Uterus (tissue), 4 donors: ENCODE measurements at places on chromosomes 11 and 22. TPM values are rescaled to one million over a fixed set of nuclear protein-coding genes. Genes with fewer than 3 reads are reported as not detected.

SLC2A11 gene
- 63.3 TPM for total RNA-seq

MS4A3 gene
- not detected for total RNA-seq

OR51M1 gene
- not detected for total RNA-seq

YAP1 gene
- total RNA-seq = 168 TPM

PLAAT2 gene
- total RNA-seq = not detected

ENTHD1 gene
- not detected for total RNA-seq

EMID1 gene
- under 0.01 TPM for total RNA-seq

GRCh38 chr11:57815476-57815875 lies 53.9 kb downstream of the CTNND1 start:
- no peak for DNase-seq

- peak; percentile 100 for DNase-seq
Measured at GRCh38 chr11:73307323-73308002, 613 bp upstream of the ARHGEF17 start.

DNA sequence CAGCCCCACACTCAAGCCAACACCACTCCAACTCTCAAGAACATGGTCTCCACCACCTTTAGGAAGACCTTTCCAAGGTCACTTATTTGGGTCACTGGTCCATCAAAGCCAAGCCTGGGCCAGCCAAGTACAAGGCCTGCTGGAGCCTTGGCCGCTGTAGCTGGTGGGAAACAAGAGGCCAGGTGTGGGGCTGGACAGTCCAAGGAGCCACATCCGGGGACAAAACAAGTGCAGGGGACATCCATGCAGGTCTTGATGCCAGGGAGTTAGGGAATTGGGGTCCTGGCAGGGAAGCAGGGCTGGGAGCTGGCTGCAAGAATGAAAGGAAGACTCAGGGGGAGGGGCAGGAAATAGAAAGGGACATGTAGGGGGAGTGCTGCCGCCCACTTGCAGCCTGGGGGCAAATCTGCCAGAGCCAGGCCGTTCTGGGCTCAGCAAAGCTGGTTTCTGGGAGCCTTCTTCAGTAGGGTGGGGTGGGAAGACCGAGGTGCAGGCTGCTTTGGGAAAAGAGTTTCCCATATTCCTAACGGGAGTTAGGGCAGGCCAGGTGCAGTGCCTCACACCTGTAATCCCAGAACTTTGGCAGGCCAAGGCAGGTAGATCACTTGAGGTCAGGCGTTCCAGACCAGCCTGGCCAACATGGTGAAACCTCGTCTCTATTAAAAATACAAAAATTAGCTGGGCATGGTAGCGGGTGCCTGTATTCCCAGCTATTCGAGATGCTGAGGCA lies 69.5 kb upstream of the ATXN10 start:
- no peak for DNase-seq

- DNase-seq = no peak
Measured at GRCh38 chr22:17767233-17768065, 6.8 kb downstream of the BID start.

DNA sequence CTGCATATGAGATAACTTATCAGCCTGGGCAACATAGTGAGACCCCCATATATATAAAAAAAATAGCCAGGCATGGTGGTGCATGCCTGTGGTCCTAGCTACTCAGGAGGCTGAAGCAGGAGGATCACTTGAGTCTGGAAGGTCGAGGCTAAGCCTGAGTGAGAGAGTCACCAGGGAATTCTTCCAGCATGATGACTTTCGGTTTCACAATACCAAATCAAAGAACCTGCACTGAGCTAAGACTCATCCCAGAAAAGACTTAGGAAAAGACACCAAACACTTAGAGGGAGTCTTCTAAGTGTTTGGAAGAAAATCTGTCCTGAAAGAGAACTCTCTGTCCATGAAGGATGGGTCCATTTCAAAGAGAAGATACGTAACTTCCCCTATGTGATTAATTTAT lies 12.7 kb downstream of the STK33 start:
- no peak for DNase-seq

- DNase-seq = no peak
Measured at GRCh38 chr22:49380095-49380827, 447.4 kb downstream of the BRD1 start.

DNA sequence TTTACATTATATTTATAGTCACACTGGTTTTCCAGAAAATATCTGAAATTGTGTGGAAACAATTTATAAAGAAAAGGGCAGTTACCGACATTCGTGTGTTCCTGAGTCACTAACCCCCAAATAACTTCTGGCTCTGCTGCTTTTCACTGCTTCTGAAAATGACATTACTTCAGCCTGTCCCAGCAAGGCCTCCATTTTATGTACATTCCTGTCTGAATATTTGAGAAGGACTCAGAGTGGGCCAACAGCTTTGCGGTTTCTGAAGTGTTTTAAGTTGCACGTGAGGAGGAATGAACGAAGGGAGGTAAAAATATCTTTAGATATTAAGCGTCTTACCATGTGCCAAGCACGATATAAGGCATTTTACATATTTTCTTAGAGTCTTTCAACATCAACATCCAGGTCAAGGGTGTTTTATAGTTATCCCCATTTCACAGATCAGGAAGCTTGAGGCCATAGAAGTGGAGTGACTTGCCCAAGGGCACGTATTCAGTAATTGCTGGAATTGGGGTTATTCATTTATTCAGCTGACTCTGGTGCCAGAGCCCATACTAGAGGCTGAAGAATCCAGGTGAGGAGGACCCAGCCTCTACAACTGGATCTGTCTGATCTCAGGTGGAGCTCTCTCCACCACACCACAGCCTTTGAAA lies 30.8 kb upstream of the WNT11 start:
- no peak for DNase-seq

GRCh38 chr22:23791738-23792645 lies 5.2 kb downstream of the SMARCB1 start:
- DNase-seq = no peak

DNA sequence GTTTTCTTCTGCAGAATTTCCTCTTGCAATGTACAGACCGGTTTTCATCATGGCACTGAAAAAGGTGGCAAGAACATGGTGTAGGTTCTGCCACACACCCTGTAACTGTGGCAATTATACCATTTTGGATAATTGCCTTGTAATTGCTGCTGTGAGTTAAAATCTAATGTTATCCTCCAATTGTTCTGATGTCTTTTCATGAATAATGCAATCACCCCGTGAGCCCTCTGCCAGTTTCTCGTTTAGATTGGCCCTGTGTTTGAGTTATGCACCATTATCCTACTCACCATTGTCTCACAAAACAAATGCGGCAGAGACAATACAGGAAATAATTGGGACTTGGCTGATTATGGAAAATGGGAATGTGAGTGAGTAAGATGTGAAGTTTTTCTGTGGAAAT lies 61.8 kb upstream of the MTNR1B start:
- no peak for DNase-seq

DNA sequence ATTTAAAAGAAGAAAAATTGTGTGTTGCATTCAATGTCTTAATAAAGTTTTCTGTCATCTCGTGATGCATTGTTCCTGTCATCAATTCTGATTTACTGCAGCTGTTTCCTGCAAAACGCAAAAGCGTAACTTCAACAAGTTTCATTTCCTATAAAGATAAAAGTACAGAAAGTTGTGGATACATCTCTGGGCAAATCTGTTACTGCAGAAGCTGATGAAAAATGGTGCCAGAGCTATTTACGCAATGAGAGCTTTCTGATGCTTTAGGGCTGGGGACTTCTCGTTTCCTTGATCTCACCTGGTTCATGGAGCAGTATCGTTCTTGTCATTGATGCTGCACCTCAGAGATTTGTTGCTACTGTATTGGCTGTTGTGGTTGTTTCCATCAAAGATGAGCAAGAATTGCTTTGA lies 15.5 kb upstream of the MS4A12 start:
- no peak for DNase-seq

- peak; percentile 47 for DNase-seq
Measured at GRCh38 chr11:75867778-75868374, 52.9 kb downstream of the UVRAG start.

GRCh38 chr22:19761725-19762567 lies 1.4 kb downstream of the TBX1 start:
- no peak for DNase-seq

DNA sequence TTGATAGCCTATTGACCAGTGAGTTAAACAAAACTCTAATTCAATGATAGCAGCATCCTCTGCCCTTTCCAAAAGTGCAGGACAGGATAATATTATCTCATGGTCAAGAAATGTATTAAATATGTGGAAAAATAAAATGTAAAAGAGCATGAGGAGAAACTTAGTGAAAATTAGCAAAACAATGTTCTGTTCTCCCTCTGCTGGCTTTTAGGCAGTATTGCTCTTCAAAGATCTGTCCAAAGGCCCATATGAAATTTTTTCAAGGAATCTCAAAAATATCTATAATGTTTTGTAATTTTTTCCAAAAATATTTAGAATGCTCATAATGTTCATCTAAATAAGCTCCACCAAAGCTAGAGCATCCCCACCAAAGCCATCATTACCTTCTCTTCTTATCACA lies 8.3 kb upstream of the ARL14EP start:
- no peak for DNase-seq

DNA sequence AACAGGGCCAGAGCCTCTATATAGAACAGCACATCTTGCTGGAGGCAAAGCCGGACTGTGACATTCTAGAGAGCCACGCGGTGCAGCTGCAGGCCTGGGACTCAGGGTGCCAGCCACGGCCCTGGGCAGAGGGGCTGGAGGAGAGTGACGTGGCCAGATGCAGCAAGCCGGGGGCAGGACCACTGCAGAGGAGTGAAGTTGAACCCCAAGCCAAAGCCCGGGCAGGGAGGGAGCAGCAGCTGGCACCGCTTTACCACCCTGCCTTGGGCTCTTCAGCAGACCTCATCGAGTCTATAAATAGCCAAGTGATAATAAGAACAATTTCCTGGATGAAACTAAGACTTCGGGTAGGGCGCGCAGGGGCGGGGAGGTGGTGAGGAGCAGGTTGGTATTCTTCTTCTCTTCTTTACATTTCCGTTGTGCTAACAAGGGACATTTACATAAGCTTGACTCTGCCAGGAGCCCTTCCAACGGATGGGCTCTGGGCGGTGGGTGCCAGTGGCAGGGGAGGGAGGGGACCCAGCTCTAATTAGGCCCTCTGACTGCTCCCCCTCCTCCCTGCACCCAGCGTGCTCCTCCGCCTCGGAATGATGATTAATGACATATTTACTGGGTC lies 110.2 kb downstream of the ST3GAL4 start:
- DNase-seq = no peak

DNA sequence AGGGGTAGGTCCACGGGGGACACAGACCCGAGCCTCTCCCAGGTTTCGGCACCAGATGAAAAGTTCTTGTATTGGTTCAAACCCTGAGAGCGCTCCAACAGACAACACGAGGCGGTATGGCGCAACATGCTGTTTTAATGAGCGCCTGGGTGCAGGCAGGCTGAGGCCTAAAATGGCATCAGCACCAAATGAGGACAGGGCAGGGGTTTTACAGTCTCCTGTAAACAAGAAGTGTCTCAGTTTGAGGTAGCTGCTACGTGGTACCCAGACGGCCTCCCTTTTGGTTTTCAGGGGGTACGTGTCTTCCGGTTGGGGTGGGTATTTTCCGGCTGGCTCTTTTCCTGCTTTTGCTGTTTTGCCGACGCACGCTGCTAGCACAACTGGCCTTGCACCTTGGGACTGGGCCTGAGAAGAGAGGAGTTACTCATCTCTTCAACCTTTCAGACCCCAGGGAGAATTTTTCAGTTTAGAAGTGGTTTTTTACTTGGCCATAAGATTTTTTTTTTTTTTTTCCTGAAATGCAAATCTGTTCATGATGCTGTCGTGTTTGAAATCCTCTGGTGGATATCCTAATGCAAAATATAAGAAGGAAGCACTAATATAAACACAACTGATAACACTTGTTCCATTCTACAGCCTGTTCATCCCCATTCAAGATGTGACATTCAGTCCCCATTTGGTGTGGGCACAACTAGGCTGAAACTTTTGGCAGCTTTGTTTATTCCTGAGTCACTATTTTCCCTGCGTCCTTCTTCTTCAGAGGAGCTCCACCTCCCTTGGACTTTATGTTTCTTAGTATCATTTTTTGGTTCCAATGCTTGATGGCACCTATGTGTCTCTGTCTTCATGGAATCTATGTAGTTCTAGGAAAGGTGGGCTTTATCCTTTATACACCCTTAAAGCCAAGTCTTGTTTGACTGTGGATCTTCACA lies 6.5 kb downstream of the PPFIBP2 start:
- DNase-seq = no peak

DNA sequence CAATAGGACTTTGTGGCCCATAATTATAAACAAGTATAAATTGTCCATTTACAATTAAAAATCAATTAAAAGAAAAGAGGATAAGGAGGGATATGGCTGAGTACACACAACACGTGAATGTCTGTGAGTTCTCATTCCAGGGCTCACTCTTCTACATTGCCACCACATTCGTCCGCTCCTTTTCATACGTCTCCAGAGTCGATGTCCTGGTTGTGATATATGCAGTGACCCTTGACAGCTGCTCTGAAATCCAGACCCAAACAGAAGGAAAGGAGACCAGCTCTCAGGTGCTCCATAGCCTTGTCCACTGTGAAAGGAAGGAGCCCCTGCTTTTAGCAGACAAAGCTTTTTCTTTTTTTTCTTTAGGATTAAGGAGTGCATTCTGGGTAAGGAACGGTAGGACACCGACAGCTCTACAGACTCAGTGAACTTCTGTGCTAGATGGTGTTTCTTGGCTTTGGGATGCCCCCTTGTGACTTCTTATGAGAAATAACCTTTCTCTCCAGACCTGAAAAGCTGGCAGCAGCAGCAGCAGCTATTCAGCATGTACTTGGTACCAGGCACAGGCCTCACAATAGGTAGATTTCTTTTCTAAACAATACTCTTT lies 19.7 kb upstream of the DNAJB13 start:
- no peak for DNase-seq

DNA sequence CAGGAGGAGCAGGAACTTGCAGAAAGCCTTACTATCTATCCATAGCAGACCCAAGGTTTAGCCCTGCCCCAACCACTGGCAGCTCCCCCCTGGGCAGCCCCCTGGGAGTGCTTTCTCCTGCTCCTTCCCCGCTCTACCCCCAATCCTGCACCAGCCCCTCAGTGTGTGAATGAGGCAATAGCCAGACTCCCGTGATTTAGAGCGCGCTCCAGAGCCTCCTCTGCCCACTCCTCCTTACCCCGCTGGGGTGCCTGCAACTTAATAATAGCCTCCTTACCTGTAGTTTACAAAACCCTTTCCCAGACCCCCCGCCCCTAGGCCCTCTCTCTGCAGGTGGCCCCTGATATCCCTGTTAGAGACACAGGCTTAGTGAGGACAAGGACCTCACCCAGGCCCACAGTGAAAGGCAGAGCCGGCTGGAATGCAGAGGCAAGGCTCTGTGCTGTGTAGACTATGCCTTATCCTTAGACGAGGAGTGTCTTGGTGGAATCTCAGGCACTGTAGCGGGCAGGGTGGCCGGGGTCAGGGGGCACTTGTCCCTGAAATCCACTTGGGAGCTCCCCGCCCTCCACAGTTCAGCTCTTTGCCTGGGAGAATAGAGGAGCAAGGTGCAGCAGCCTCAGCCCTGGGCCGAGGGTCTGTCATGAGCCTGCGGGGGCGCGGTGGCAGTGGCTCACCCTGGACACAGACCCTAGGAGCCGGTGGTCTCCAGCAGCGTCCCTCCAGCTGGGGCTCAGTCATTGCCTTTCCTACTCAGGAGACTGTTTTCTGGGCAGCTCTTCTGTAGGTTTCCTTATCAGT lies 4.3 kb upstream of the CARNS1 start:
- no peak for DNase-seq
